Stimulated activated CD8-positive, alpha-beta memory T cell treated with anti-CD3 and anti-CD28 coated beads, Interleukin-12 subunit alpha, Interleukin-12 subunit beta, amount 100 ng/mL, for 1 hour (primary cell): ENCODE measurements at places on chromosomes 1 and 21.

DNA sequence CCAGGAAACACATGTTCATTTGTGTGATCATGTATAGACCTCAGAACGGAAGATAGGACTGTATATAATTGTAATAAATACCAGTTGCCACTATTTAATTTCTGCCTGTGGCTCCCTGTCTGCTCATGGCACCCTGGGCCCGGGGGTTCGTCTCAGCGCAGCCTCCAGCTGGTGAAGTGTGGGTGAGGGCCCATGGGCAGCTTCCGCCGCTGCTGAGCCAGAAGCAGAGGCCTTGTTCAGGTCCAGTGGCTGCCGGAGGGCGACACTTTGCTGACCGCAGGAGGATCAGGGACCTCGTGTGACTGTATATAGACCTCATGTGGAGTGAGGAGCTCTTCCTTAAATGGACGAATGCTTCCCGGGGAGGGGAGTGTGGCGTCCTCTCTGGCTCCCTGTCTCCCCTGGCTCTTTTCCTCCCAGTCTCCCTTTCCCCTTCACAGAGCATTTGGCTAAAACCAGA, 155.9 kb downstream of the PEX14 start:
- no peak for DNase-seq

- no peak for DNase-seq
Measured at GRCh38 chr1:33122483-33123178, 41.7 kb downstream of the AZIN2 start.

- no peak for DNase-seq
Measured at GRCh38 chr1:116692879-116693278, 25.3 kb upstream of the IGSF3 start.

DNA sequence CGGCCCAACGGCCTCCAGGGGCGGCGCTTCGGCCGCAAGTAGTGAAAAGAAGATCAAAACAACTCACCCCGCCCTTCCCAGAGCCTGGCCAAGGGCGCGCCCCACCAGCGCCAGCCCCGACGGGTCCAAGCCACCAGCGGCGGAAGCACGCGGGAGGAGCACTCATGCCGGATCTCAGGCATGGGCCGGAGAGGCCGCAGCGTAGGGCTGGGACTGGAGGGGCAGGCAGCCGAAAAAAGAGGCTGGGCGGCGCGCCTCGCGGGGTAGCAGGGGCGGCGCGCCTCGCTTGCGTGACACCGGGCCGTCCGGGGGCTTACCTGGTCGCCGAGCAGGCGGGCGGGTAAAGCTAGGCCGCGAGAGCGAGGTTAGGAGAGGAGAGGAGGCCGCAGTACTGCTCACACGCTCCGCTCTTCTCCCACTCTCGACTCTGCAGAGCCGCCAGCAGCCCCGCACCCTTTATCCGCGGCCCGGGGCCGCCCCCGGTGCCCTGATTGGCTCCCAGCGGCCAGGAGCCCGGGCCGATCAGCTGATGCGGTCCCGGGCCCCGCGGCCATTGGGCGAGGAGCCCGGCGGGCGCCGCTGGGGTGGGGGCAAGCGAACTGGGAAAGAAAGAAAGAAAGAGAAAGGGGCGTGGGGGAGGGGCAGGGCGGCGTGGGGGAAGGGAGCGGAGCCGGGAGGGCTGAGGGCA, at the start of gene GLUL:
GLUL (minus strand) TSS at position 429 of the 688 bp plus-strand sequence. CDS start 3,053 bp downstream, outside the sequence.
- peak; percentile 26 for DNase-seq
